ENCODE measurements at places on chromosomes 6 and 20.
A peak's percentile ranks its signal among the peaks of the same experiment; 100 is the strongest.

DNA sequence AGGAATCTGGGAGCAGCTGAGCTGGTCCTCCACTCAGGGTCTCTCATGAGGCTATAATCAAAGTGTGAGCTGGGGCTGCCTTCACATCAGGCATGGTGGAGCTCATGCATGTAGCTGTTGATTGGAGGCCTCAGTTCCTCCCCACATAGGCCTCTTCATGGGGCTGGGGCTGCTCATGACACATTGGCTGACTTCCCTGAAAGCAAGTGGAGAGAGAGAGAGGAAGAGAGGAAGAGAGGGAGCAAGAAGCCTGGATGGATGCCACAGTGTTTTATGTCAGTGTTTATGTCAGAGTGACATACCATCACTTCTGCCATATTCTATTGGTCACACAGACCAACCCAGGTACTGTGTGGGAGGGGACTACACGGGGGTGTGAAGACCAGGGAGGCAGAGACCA is 43.8 kb downstream of the EYA2 start:
- DNase-seq: no peak

- no peak for DNase-seq
These were observed 39.0 kb downstream of the TPD52L1 start for GRCh38 chr6:125192610-125192930.

DNA sequence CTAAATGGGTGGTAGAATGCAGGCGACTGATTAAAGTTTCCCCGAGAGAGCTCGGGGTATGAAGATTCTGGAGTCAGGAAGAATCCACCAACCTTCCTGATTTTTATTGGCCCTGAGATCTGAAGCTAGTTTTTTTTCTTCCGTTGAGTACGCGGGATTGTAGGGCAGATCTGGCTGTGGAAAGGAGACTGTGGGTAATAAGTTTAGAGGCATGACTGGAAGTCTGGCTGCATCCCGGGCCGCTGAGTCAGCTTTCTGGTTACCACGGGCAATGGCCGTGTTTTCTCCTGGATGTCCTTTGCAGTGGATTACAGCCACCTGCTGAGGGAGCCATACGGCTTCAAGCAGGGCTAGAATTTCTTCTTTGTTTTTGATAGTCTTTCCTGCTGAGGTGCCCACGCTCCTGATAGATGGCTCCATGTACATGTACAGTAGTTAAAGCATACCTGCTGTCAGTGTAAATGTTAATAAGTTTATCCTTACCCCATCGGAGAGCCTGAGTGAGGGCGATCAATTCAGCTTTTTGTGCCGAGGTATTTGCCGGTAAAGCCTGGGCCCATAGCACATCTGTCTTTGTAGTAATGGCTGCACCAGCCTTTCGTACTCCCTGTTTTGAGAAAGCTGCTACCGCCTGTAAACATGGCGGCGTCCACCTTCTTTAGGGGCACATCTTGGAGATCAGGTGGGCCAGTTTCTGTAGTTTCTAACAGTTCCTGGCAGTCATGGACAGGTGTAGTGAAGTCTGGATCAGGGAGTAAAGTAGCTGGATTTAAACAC is 154.0 kb downstream of the TRIM27 start:
- DNase-seq: no peak

- no peak for DNase-seq
These were observed 146.2 kb downstream of the DLL1 start for GRCh38 chr6:170144571-170145271.

DNA sequence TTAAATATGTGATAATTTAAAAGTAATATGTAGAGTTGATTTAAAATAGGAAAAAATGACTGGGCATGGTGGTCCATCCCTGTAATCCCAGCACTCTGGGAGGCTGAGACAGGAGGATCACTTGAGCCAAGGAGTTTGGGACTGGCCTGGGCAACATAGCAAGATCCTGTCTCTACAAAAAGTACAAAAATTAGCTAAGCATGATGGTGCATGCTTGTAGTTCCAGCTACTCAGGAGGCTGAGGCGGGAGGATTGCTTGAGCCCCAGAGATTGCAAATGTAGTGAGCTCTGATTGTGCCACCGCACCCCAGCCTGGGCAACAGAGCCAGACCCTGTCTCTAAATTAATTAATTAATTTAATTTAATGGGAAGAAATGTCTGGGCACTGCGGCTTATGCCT is 44.2 kb upstream of the CDYL start:
- DNase-seq: no peak

- DNase-seq: peak; percentile 44
These were observed 205.5 kb downstream of the ZNF217 start for GRCh38 chr20:53387983-53388675.

DNA sequence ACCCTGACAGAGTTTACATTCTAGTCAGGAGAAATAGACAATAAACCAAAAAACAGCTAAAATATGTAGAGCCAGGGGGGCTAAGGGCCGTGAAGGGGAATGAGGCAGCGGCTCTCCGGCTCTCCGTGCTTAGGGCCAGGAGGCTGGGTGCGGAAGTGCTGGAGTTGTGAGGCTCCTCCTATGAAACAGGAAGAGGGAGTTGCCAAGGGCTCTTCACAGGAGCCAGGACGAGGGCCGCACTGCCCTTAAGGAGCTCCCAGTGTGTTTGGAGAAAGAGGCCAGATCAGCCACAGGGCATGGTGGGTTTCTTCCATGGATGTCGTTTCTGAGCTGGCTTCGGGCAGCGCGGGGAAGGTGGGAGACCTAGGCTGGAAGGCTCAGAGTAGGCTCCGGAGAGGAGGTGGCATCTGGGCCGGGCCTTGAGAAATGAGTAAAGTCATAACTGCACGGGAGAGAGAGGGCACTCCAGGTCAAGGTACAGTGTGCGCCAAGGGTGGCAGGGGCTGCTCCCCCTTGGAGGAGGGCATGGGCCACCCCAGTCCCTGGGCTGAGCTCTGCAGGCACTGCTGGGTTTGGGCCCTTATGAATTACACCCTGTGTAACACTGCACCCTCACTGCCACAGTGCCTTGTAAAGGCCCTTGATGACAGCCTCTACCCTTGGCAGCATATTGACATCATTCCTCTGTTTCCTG is 20.8 kb upstream of the MLN start:
- no peak for DNase-seq

- DNase-seq: no peak
These were observed 57.8 kb upstream of the ARID1B start for GRCh38 chr6:156719395-156719719.

DNA sequence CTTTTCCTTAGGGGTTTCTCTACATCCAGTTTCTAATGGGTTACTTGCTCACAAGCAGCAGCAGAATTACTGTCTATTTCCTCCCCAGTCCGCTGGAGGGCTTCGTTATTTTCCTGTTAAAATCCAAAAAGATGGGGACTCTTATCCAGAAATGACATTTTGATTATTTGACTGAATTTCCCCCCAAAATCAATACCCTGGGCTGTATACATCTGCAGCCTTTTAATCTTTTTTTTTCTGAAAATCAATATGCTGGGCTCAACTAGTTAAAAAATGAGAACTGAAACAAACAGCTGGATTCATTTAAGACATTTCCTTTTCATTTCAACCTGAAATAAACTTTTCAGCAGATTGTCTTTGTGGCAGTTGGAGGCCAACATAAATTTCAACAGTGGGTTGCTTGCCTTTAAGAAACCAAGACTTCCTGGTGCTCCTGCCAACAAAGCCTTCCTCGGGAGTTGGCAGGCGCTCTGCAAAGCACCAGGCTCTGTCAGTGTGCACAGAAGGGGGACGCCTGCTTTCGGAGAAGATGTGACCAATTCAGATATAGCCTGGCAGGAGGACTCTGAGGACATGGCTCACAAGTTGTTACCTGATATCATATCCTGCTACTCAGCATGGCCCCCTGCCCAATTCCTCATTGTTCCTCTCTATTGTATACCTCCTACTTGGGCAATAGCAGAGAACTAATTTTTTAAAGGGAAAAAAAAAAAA is 204.7 kb upstream of the ARG1 start:
- no peak for DNase-seq

DNA sequence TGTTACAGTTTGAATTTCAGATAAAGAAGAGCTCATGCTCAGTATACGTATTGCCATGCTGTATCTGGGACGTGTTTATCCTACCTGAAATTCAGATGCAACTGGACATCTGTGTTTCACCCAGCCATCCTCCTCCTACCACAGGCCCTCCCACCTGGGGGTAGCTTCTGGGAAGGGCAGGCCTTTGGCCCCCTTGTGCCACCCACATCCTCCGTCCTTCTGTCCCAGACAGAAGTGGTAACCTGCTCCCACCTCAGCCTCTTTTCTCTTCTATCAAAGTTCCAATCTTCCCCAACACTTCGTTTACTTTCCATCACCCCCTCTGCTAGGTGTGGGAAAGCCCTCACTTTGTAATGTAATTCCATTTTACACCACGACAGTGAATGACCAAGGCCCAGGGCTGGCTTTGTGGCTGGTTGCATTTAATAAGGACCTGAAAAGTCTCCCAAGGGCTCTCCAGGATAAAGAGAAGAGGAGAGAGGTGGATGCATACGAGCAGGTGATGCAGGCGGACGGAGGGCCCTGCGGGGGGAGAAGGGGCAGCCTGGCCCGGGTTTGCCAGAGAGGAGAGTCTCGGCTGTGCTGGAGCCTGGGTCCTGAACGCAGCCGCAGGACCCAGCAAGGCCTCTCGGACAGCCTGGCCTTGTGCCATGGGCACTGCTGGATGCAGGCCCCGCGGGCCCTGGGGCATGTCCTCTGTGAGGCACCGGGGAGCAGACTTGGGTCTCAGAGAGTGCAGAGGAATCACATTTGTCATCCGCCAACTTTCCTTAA is 98.4 kb downstream of the PSMB1 start:
- DNase-seq: no peak

All from CD4-positive, alpha-beta T cell treated with Interleukin-17A for 1 hour (primary cell).